NCI-H1105 (cell line): ENCODE measurements at places on chromosomes 3 and 15.

DNA sequence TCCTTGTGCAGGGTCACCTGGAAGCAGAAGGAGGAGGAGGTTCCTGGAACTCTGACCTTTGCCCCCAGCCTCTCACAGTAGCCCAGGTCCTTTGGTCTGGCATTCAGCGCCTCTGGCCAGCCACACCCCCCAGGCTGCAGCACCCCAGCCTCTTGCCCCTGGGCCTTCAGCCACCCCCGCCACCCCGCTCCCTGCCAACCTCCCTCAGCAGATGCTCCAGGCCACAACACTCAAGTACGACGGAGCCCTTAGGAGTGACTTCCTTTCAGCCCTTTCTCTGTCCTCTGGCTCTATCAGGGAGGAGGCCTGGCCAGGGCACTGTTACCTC, 45.2 kb downstream of the GRIP2 start:
- DNase-seq: no peak

DNA sequence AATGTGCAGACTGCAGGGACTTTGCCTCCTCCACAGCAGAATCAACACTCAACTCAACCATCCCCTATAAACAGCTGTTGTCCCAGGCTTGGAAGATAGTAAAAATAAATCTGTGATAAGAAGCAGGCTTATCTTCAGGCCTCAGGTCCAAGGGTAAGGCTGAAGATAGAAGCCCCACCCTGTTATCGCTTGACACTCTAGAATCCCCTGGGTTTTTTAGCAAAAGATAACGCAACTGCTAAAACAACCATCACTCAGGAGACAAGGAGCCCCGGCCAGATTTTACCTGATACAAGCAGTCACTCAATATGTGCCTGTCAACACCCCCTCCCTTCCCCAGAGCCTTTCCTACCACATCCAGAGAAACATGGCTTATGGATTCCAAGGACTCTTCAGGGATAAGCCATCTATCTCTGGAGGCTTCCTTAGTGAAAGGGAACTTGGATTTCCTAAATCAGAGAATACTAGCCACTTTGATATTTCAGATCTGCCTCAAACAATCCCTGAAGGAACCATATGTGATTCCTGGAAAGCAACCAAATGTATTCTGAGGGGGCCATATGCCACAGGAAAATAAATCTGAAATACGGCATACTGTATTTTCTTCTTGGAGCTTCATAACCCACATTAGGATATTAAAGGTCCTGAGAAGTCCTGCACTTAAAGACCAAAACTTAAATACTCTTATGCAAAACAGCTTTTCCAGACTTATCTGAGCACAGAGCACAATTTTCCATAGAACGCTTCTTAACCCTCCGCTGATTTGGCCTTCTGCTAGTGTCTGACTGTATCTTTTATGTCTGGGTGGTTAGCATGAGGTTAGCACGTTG, 60.4 kb downstream of the LYZL4 start:
- no peak for DNase-seq

DNA sequence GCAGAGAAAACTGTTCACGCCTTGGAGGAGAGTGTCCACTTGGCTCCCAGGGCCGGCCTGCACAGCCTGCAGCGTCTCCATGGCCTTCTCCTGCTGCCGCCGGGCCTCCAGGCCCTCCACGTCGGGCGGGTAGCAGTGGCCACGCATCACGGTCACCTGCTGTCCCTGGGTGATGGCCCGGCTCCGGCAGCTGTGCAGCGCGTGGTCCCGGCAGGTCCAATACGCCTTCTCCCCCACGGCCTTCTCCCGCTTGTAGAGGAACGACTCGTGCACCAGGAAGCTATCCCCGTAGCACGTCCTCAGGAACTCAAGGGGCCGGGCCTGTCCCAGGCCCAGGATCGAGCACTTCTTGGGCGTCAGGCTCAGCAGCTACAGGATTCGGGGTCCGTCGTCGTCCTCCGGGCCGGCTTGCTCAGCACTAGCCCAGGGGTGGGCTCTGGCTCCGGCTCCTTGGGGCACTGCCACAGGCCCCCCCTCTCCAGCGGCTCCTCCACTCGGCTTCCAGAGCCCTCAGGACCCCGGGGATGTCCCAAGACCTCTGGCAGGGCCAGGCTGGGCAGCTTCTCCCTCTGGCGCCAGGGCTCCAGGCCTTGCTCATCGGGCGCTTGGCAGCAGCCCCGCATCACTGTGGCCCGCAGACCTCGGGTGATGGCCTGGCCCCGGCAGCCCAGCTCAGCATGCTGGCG, 83.6 kb upstream of the FXR1 start:
- no peak for DNase-seq

DNA sequence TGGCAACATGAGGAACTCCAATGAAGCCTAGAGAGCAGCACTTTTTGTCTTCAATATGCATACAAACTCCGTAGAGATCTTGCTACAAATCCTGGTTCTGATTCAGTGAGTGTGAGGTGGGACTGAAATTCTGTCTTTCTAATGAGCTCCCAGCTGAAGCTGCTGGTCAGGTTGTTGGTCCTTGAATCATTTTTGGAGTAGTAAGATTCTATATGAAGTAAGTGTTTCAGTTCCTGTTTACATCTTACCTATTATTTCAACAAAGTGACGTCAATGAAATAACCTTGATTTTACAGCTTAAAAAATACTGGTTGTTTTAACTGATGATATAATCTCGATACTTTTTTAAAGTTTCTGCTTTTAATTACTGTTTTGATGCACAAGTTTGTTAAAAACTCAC, 33.9 kb downstream of the SHQ1 start:
- DNase-seq: no peak

GRCh38 chr15:37877851-37878741, 56.3 kb upstream of the TMCO5A start:
- no peak for DNase-seq

DNA sequence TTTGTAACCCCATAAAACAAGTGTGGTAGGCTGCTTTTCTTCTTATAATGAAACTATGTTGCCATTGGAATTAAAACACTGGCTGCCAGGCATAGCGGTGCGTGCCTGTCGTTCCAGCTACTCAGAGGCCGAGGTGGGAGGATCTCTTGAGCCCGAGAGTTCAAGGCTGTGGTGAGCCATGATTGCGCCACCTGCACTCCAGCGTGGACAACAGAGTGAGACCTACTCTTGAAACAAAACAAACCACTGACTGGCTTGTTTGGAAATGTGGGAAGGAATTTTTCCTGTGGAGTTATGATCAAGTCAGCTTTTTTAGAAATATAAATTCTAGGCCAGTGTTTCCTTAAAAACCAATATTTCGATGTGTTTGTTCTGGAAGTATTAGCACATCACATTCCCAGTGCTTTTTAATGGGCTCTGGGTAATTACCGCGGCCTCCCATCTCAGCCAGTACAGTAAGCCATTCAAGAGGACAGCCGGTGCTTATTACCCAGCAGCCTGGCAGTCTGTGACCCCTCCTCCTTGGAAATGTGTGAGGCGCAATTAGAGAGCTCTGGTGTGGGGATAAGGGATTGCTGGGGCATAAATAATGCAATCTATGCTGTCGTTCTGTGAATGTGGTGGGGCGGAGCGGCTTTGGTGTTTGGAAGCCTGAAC, 58.3 kb upstream of the TRAK1 start:
- DNase-seq: peak; percentile 70

- peak; percentile 87 for DNase-seq
Observed at GRCh38 chr15:60572541-60573421, 93.8 kb upstream of the ICE2 start.

- no peak for DNase-seq
Observed at GRCh38 chr15:71080166-71080565, 35.1 kb upstream of the THSD4 start.

DNA sequence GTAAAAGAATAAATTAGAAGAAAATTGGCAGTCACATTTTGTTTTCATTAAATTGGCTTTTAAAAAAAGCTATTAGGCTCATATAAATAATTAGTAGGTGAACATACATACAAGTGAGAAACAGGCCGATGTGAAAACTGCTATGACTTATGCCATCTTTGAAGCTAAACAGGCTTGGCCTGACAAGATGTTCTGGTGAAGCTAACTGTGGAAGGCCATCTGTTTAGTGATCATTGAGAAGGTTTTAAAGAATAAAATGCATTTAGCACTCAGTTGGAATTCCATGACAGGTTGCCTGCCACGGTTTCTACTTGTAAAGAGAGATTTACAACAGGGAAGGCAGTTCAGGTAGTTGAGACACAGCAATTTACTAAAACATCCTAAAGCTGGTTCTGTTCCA, 264.0 kb upstream of the AGTR1 start:
- DNase-seq: no peak

- DNase-seq: no peak
Observed at GRCh38 chr15:55917881-55918296, 75.5 kb downstream of the NEDD4 start.

GRCh38 chr15:64681424-64682024, 93.9 kb downstream of the RBPMS2 start:
- peak; percentile 71 for DNase-seq

GRCh38 chr3:143099690-143100089, 19.9 kb upstream of the CHST2 start:
- DNase-seq: no peak

GRCh38 chr3:13145826-13146642, 72.8 kb upstream of the IQSEC1 start:
- DNase-seq: no peak

GRCh38 chr15:93459396-93459795, 370.4 kb upstream of the RGMA start:
- DNase-seq: no peak

DNA sequence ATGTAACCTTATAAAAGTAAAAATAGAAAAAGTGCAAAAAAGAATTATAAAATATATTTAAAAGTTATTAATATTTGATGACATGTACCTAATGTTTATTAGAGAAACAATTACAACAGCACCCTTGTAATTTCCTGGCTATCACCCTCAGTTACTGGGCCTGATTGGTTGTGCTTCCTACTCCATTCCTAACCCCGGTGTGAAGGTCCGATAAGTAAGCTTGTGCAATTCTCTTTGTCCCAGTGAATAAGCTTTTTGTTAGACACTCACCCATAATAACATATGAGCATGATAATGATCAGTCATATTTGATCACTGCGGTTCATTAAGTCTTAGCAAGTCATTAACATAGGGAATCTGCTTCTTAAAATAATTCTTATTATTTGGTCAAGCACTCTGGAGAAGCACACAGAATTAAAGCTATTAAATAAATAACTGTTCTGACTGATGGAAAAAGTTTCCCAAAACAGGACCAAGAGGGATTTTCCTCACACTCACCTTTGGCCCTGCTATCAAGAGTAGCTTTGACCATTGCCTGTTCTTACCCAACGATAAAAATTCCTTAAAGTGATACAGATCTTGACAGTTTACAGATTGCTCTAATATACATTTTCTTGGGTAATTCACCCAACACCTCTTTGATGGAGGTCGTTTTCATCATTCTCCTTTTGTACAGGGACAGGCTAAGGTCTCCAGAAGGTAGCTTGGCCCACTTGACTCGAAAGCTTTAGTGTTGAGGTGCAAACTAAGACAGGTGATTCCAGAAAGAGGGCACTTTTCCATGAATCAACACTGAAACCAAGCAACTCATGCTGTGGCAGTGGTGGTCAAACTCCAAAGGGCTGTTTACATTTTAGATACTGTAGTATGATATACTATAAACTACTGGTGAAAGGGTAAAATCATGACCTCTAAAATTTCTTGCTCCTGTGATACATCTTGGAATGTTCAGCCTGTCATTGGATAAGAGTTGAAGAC, 543.0 kb upstream of the KCNMB2 start:
- DNase-seq: no peak

DNA sequence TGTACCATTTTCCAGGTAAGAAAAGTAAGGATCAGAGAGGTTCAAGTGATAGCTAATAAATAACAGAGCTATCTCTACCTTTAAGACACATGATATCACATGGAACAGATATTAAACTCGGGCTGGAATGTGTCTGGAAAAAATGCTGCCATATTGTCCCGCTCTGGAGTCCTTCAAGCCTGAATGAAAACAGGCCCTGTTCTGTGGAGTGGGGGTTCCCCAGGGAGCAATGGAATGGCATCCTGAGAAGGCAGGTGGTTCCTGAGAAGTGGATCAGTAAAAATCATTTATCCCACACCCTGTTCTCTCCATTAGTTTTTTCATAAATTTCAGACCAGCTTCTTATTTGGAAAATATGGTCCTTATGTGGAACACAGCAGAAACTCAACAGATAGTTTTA, 57.3 kb upstream of the PRTG start:
- DNase-seq: no peak

DNA sequence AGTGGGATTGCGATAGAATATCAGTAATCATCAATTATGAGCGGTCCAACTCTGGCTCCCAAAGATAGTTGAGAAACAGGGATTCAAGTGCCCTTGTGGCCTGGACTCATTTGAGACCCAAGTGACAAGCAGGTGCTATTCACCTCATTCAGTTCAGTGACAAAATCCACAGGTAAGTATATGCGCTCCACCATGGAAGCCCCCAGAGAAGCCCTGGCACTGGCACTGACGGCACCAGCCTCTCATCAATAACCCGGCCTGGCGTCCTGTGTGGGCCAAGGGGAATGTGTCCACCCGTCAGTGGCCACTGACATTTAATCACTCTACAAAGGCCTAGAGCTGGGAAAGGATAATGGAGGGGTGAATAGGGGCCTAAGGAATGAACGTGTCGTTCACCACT, 117.2 kb downstream of the ADCY5 start:
- no peak for DNase-seq

- DNase-seq: no peak
Observed at GRCh38 chr3:133206921-133207320, 168.7 kb downstream of the TMEM108 start.

- DNase-seq: no peak
Observed at GRCh38 chr15:78360958-78361718, 21.0 kb downstream of the CRABP1 start.

DNA sequence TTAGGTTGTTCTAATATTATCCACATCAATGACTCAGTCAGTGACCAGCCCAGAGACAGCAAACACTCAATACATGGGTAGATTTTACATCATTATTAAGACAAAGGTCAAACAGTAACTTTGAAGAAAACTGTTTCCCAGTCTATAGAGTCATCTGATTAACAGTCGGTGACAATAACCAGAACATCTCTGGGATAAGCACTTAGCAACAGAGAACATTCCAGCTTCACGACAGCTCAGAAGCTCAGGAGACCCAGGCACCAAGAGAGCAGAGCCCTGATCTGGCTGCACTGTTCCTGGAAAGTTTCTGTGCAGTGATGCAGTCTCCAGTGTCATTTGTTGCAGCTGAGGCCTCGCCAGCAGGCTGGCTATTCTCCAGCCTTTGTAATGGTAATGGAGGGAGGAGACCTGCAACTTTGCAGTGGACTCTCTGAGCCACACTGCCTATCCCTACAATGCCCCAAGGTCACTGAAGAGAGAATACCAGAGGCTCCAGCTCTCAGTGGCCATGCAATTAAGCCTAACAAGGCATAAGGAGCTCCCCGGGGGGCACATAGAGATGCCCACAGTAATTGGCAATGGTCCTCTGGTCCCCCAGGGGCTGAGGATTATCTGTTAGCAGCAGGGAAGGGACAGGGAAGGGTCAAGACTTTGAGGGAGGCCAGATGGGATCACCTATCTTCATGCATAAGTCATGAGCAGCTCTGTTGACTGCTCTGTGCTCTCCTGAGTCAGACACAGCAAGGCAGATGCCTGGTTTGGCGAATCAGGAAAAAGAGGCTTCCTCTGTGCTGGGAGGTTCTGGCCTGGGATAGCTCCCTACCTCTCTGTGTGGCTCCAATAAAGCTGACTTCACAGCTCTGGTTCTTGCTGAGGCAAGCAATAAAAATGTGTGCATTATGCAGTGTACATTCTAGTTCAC, 163.6 kb downstream of the CTNNB1 start:
- no peak for DNase-seq
